ENCODE measurements at places on chromosomes 1 and 21.

GRCh38 chr21:31908106-31909031, 35.5 kb downstream of the HUNK start:
- peak; percentile 87 for DNase-seq

DNA sequence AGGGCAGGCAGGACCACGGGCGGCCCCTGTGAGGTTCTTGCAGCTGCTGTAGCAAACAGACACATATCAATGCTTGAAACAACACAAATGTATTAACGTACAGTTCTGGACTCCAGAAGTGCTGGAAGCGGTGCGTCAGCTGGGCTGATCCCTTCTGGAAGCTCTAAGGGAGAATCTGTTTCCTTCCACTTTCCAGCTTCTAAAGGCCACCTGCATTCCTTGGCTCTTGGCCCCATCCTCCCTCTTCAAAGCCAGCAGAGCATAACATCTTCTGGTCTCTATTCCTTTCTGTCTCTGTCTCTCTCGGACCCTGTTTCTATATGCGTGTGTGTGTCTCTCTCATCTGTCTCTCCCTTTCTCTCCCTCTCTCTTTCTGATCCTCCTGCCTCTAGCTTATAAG, 102.3 kb downstream of the SPSB1 start:
- DNase-seq: no peak

GRCh38 chr21:44291936-44292811, 6.5 kb downstream of the AIRE start:
- DNase-seq: peak; percentile 87

GRCh38 chr1:110443451-110443850, 7.5 kb upstream of the PROK1 start:
- DNase-seq: no peak

- DNase-seq: no peak
These were observed 140.5 kb downstream of the TIAM1 start for GRCh38 chr21:31203431-31204054.

GRCh38 chr1:23977854-23978191, 2.3 kb downstream of the SRSF10 start:
- DNase-seq: no peak

DNA sequence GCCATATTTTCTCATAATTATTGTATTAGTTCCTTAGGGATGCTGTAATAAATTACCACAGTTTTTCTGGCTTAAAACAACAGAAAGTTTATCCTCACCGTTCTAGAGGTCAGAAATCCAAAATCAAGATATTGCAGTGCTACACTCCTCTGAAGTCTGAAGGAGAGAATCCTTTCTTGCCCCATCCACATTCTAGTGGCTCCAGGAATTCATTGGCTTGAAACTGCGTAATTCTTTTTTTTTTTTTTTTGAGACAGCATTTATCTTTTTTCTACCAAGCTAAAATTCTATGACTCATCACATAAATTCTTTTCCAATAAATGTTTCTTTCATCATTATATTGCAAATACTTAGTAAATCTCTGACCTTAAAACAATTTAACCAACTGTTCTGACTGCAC, 451.0 kb upstream of the RGS18 start:
- no peak for DNase-seq

- DNase-seq: no peak
These were observed 55.0 kb downstream of the TRABD2B start for GRCh38 chr1:47942240-47942629.

DNA sequence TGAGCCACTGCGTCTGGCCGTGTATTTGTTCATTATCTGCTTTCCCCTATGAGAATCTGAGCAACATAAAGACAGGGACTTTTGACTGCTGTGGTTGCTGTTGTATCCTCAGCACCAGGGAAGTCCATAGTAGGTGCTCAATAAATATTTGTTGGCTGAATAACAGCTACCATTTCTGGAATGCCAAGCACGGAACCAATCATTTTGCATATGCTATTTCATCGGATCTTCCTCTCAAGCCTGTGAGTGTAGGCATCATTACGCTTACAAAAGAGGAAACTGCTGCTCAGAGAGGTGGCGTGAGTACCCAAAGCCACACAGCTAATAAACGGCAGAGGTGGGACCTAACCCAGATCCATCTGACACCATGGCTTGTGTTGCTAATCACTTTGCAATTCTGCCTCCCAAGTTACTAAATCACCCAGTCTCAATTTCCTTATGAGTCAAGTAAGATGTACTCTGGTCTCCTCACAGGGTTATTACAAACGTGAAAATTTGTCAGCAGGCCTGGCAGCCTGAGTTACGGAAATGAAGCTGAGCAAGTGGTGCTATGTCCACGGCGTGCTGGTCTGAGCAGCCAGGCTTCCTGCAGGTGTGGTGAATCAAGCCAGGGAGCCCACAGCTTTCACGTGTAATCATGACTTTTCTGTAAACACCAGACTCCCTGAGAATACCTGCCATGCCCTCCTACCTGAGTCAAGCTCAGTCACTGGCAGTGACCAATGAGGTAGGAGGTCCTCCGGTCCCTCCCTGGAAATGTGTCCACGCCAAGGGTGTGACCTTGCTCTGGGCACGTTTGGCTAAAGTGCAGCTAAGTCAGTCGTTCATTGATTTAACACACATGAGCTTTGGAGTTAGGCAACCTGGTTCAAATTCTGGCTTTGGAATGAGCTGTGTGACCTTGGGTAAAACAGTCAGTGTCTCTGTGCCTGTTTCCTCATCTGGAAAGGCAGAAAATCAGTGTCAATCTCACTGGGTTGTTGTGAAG, 4.8 kb upstream of the RHCE start:
- DNase-seq: no peak

DNA sequence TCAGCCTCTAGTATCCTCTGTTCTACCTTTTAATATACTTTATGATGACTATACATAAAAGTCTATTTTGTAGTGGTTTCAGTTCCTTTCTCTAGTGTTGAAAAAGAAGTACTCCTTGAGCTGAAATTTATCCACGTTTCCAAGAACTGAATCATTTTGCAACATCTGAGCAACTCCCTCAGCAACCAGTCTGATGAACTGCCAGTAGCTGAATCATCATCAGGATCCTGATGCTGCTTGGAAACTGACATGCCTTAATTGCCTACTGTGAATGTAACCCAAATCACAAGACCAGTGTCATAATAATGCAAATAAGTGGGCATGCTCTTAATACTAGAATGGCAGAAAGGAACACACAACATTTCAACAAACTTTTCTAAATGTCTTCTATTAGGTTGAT, 103.3 kb downstream of the CYYR1 start:
- DNase-seq: no peak

- DNase-seq: no peak
These were observed 6.3 kb downstream of the ATF6 start for GRCh38 chr1:161772397-161772796.

GRCh38 chr1:44881011-44881632, 38.1 kb upstream of the PTCH2 start:
- DNase-seq: no peak

DNA sequence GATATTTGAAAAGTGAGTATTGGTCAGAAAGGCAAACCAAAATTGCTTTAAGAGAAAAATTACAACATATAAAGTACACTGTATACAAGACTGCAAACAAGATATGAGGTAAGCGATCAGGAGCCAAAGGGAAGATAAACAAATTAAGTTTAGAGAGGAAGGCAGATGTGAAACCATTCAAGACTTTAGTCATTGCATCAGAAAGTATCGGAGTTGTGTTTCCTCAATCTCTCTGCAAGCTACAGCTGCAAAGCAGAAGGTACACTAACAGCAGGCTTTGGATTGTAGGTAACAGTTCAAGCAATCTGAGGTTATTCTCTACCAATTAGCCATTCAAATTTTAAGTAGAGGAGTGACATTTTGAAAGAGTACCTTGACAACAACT, 21.3 kb upstream of the TLCD4 start:
- no peak for DNase-seq

DNA sequence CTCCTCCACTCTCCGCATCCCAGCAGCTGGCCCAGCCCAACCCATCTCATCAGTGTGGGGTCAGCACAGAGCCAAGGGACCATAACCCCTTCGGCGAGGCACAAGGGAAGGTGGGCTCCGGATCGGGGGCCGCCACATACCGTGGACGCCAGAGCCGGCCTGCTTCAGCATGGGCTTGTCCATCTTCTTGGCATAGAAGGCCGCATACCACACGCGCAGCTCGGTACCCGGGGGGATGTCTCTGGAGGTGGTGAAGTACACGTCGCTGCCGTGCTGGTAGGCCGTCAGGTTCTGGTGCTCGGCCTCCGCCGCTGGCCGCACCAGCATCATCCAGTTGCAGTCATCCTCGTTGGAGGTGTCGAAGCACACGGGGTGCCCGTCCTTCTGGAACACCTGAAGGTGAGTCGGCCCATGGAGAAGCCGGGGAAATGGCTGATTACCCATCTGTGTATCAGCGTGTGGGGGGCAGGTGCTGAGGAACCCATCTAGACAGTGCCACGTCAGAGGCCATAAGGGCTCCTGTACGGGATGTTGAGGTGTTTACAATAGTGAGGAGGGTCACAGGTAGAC, 24.6 kb downstream of the PRDM15 start:
- no peak for DNase-seq

DNA sequence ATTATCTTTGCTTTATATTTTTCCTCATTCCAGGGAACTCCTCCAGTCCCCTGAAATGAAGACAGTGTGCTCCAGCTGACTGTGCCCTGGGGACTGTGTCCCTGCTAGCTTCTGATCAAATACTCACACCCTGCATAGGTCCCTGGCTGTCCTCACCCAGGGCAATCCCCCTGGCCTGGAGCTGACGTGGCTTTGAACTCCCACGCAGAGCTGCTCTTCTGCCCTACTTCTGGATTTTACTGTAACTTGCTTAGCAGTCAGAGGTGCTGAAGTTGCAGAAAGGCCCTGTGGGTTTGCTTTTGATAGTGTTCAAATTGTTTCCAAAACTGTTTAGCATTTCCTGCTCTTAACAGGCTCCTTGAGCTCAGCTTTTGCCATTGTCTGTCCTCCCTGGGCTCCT, 186.5 kb downstream of the FASLG start:
- DNase-seq: no peak

- DNase-seq: no peak
These were observed 43.8 kb downstream of the RHBG start for GRCh38 chr1:156412653-156413321.

- peak; percentile 67 for DNase-seq
These were observed 229.6 kb upstream of the JUN start for GRCh38 chr1:59013276-59013927.

- no peak for DNase-seq
These were observed 50.2 kb upstream of the LHX8 start for GRCh38 chr1:75083848-75084514.

GRCh38 chr1:160726498-160727315, 12.3 kb upstream of the SLAMF7 start:
- DNase-seq: peak; percentile 83

DNA sequence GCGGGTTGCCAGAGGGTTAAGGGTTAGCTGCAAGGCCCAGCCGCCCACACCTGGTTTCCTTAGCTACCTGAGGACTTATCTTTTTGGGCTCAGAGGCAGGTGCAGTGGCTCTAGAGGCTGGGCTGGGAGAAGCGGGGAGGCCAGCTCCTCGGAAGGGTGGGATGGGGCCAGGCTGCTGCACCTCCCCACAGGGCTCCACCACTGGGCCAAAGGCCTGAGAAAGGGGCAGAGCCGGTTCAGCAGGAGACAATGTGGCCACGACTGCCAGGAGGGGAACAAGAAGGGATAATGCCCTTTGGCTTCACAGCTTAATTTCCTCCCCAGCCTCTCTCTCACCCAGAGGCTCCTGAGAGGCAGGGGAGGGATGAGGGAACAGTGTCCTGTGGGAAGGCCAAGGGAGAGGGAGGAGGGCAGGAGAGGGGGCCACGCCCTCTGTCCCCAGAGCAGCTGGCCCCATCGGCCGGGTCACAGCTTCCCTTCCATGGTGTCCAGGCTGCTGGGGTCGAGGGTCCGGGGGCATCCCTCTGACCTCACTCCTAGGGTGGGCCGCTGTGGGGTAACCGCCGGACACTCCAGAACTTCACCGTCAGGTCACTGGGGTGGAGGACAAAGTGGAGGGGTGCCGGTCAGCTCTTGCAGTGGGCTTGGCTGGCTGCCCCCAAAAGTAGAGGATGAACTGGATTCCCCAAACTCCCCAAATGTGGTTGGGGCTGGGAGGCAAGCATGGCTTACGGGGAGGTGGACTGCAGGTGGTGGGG, 50.4 kb downstream of the KIF21B start:
- DNase-seq: no peak

DNA sequence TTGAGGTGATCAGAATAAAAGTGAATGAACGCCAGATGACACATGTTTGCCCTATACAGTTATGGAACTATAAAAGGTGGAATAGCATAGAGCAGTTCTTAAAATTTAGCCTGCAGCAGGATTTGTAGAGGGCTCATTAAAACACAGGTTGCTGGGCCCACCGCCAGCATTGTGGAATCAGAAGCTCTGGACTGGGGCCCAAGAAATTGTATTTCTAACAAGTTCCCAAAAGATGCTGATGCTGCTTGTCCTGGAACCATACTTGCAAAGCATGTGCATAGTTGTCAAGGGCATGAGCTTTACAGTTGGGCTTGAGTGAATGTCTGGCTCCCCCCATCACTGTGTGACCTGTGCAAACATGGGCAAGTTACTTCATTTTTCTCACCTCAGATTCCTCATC, 37.5 kb upstream of the LRRC53 start:
- DNase-seq: no peak

DNA sequence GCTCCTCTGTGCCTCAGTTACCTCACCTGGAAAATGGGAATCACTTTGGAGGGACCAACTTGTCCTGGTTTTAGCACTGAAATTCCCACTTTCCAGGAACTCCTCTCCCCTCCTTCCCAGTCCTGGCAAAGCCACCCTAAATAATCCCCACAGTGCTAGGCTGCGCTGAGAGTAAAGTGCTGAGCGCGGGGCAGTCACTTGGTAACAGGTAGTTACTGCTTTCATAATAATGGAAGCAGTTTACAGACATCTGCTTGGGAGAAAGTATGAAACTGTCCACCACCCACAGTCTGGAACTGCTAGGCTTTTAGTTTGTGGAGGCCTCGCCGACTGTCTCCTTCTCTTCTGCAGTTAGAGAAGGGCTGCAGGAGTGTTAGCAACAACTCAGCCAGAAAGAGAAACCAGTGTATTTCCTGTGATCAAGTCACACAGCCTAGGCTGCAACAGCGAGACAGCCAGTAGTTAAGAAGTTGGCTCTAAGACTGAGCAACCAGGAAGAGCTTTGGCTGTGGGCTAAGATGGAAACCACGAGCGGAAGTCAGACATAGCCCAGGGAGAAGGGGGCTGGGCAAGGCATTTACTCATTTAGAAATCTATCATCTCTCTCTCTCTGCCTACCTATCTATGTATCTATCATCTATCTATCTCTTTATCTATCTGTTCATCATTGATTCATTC, 30.8 kb upstream of the ABCG1 start:
- DNase-seq: no peak

DNA sequence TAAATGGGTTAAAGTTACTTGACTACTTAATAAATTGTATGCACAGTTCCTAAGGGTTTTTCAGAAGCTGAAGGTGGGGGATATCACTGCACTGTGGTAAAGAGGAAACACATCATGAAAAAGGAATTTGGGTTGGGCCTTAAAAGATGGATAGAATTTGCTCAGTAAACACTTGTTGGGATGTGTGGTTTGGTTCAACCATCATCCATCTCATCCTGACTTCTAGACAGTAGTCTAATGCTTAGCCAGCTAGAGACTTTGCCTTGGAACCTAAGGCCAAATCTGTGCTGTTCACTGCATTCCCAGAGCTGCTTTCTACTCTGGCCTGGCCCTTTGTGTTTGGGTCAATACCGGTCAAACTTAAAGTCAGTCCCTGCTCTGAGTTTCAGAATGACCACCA, 30.6 kb downstream of the LY9 start:
- DNase-seq: no peak

GRCh38 chr1:2115702-2116341, 65.6 kb downstream of the PRKCZ start:
- DNase-seq: peak; percentile 60

Measured in iPS-NIHi11 (cell line).